Stimulated activated CD4-positive, alpha-beta T cell treated with anti-CD3 and anti-CD28 coated beads, Interleukin-4, amount 100 ng/mL, for 4 hours (primary cell): ENCODE measurements at places on chromosomes 6 and 20.

GRCh38 chr20:64205611-64206026 lies 41.4 kb downstream of the MYT1 start:
- DNase-seq: no peak

GRCh38 chr6:84516154-84516553 lies 248.2 kb downstream of the TBX18 start:
- no peak for DNase-seq

DNA sequence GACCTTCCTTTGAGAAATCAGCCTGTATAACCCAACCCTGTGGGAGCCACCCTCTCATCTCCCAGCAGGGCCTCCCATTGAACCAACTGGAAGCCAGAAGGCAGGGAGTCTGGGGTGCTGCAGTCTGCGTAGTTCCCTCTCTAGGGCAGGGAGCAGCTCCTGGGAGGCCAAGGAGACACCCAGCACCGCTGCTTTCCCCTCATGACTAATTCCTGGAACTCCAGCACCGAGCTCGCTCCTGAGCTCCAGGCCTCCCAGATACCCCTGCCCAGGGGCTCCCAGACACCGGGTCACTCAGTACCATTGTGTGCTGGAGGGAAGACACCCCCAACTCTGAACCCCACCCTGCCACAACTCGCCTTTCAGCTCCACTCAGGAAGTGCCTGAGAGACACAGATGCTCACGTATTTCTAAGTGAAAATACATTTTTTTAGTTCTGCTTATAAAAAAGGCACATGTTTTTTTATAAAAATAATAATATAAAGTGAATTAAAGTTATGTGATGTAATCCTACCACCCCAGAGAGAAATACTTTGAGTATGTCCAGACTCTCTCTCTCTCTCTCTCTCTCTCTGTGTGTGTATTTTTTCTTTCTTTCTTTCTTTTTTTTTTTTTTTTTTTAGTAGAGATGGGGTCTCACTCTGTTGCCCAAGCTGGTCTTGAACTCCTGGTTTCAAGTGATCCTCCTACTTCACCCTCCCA lies 17.5 kb downstream of the PIM1 start:
- no peak for DNase-seq

GRCh38 chr20:43565758-43566104 lies 6.9 kb downstream of the SGK2 start:
- DNase-seq: no peak

GRCh38 chr6:21005816-21006570 lies 471.7 kb downstream of the CDKAL1 start:
- DNase-seq: no peak

DNA sequence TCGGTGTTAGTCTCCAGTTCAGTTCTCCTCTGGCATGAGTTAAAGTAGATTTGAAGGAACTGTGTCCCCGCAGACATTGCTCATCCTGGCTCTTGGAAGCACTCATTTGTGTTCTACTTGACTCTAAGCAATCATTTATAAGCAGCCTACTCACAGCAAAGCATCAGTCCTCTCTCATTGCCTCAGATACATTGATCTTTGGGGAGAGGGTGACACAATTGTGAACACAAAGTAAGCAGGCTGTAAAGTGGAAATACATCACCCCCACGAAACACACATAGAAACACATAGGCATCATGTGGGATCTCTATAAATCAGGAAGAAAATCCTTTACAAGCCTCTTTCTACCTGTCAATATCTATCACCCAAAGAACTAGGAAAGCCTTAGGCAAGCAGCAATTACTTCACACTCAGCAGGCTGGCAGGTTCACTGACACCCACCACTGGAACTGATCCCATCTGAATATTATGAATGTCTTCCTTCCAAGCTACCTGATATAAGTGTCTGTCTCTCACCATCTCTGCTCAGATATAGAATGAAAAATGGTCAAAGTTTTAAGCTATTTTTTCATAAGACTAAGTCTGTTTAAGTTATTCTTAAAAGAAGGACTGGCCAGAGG lies 675.8 kb downstream of the HACE1 start:
- no peak for DNase-seq

- no peak for DNase-seq
Observed at GRCh38 chr6:146161664-146162063, 132.8 kb downstream of the GRM1 start.

- DNase-seq: no peak
Observed at GRCh38 chr6:119470893-119471542, 121.5 kb upstream of the MAN1A1 start.

GRCh38 chr6:6746333-6746969 lies 157.9 kb downstream of the LY86 start:
- no peak for DNase-seq

GRCh38 chr6:130140084-130140483 lies 82.7 kb downstream of the SAMD3 start:
- no peak for DNase-seq

DNA sequence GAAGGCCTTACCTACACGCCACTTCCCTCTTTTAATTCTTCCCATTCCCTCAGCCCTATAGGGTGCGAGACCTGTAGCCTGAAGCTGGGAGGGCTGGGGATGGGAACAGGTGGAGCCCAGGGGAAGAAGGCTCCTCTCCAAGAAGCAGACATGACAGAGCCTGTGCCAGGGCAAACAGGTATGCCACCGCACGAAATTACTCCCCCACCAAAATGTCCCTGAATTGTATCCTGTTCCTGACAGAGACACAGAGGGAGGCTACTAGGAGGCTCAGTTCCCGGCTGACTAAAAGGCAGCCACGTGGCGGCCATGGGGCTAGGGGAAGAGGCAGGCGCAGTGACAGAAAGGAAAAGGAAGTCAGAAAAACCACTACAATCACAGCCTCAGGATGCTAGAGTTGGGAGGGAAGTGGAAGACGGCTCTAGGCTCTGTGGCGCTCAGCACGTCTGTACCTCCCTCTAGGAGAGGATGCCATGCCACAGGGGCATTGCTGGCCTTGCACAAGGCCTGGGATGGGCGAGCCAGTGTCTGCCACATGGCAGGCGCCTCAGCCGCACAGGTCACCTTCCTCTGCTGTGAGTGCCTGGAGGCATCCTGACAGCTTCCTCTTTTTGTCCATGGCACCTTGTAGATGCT lies 27.7 kb downstream of the TFEB start:
- DNase-seq: peak; percentile 21

DNA sequence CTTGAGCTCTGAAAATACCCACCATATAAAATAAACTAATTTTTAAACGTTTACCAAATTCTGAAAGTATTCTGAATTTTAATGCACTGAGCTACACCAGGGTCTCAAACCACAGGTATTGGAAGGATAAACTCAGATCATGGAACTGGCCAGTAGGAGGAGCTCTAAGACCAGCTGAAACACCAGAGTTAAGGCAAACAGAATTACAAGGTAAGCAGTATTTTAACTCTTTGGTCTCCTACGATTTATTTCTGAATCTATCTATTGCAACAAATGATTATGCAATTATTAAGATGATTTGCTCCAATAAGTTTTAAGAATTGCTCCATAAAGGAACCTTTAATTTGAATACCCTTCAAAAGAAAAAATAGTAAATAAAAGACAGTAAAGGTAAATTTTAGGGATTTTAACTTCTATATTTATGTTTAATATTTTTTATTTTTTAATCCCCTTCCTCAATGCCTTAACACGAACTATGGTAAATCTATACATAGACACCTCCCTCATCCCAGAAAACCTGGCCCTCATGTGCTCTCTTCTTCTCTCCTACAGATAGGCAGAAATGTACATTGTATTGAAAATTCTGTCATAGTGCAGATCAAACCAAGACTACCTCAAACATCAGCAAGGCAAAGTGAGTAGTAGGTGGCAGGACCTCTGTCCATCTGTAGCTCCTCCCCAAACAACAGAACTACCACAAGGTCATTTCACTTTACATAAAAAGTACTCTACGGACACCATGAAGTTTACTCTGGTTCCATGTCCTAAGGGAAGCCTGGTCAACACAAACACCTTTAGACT lies 58.4 kb downstream of the SMLR1 start:
- peak; percentile 47 for DNase-seq

DNA sequence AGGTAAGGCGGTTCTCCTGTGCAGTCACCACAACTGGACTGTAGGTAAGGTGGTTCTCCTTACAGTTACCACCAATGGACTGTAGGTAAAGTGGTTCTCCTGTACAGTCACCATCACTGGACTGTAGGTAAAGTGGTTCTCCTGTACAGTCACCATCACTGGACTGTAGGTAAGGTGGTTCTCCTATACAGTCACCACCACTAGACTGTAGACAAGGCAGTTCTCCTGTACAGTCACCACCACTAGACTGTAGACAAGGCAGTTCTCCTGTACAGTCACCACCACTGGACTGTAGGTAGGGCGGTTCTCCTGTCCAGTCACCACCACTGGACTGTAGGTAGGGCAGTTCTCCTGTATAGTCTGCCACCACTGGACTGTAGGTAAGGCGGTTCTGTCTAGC lies 212.3 kb downstream of the TFAP2A start:
- DNase-seq: no peak

DNA sequence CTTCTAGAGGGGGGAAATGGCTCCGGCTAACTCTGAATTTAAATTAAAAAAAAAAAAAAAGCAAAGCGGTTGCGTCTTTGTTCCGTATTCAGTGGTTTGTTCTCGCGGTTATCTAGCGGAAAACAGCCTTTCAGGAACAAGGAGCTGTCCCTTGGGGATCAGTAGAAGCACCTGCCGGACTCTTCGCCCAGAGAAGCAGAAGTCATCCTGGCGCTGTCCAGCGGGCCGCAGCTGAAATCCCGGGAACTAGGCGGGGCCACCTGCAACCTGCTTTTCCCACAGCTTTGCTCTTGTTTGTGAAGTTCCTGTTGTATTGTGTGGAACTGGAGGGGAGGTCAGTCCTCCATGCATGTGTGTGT lies 43.9 kb upstream of the GJE1 start:
- DNase-seq: no peak

GRCh38 chr6:1494671-1495070 lies 105.3 kb downstream of the FOXF2 start:
- no peak for DNase-seq

DNA sequence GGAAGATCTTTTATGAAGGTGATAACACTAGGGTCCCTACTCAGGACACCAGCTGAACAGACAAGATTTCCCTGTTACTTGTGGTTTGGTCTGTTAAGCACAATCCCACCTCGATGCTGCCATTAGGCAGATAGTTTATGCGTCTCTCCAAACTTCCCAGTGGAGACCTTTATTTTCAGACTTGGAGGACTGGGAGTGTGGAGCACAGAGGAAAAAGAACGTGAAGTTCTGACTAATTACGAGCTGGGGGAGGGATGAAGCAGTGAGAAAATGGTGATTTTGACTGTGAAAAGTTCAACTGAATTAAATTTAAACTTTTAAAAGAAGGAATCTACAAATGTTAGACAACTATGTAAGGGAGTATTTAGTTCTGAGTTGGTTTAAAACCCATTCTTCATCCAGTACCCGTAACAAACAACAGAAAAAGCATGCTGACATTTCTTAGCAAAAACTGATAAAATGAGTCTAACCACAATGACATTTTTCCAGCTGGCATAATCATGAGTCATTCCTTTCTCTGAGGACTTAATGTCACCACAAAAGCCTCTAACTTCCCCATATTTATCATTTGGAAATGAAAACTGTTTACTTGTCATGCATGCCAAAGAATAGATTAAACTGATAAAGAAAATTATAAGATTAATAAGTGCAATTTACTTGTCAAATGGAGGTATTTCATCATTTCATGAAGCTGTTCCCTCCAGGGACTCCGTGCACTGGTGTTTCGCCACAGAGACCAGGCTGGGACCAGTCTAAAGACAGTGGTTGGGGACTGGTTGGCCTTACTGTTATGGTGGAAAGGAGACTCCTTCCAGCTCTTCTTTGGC lies 113.3 kb upstream of the SSTR4 start:
- no peak for DNase-seq

GRCh38 chr6:163243083-163243482 lies 171.4 kb upstream of the QKI start:
- DNase-seq: no peak

GRCh38 chr6:38407192-38407591 lies 232.5 kb downstream of the BTBD9 start:
- no peak for DNase-seq

DNA sequence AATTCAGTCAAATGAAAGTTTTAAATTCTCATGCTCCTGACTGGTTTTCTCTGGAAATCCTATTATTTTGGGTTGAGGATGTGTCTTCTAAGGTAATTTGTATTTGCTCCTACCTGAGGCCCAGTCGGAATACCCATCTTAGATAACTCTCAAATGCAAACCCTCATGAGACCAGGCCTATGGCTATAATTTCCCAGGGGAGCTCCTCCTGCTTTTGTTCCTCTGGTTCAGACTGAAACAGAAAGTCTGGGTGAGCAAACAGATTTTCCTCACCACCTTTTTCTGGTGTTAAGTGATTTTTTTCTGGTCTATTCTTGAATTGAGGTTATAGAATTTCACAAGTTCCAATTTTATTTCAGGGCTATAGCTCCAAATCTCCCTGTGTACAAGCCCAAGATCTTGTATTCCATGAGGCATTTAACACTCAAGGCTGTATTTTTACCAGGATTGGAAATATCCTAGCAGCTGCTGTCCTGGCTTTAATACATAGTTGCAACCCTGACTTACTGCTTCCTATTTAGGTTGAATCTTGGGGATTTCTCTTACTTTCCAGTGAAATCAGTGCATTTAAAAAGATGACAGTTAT lies 169.1 kb upstream of the PTCHD4 start:
- no peak for DNase-seq

GRCh38 chr6:6331946-6332601 lies 11.6 kb upstream of the F13A1 start:
- no peak for DNase-seq

DNA sequence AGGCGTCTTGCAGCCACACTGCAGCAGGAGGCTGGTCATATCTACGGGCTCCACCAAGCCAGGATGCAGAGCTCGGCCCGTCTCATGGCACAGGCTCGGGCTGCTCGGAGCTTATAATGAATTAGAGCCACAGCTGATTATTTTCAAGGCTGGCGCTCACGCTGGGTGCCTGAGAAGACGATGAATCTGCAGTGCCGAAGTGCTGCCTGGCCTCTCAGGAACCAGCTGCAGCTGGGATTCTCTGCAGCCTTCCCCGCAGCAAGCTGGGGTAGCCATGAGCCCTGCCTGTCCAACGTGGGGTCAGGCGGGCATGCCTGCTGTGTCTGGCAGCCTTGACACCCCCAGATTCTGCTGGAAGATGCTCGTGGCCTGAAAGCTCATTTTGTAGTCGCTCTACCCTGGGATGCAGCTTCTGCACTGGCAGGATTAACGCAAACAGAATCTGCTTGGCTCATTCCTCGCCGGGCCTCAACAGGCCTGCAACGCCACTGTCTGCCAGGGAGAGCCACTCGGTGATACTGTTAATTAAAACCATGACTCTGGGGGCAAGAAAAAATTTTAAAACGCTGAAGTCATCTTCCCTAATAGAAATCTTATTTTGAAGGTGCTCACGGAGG lies 104.3 kb downstream of the CDH26 start:
- DNase-seq: no peak

DNA sequence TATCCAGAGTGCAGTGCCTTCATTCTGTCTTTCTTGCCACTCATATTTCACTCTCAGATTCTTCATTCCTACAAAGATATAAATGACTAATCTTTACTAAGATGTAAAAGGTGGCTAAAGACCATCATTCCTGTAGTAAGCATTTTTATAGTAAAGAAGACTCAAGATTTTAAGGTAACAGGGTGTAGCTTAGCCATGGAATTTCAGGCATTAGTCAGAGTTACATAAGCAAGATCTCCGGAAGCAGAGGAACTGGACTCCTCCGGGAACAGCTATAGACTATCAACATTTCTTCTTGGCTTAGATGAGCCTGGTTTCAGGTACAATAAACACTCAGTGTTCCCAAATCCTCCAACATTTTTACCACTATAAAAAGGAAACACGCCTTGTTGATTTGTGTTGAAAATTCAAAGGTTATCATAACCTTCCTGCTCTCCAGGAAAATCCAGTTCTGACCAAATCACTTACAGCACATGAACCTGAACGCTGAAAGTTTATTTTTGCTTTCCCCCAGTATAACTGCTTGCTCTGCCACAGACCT lies 23.7 kb downstream of the SERPINB1 start:
- no peak for DNase-seq

- no peak for DNase-seq
Observed at GRCh38 chr6:46584586-46584985, 68.0 kb downstream of the CYP39A1 start.
